ENCODE measurements at places on chromosomes 11 and 22.

DNA sequence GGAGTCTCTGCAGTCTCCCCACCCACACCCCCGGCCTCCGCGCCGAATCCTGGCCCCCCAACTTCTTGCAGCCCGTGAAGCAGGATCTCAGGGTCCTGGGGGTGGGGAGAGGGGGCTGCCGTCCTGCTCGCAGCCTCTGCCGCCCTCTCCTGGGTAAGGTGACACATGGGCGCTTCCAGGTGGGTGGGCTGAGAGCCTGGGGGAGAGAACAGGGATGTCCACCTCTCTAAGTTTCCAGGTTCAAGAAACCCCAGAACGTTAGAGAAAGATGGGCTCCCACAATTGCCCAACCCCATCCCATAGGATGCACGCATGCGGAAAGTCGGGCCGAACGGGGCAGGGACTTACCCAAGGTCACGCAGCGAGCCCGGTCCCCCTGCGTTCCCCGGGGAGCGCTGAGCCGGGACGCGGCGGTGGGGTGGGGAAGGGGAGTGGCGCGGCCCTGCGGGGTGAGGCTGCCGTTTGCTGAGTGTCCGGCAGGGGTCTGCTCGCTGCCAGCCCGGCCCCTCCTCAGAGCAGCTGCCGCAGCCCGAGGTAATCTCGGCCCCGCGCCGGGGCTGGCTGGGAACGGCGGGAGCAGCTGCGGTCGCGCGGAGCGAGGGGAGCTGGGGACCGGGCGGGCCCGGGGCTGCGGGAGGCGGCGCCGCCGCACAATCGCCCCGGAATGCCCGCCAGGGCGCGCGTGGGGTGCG lies 705 bp upstream of the CAPN1 start:
- peak; percentile 52 for DNase-seq

GRCh38 chr22:44316393-44317122 lies 3.8 kb upstream of the SHISAL1 start:
- no peak for DNase-seq

DNA sequence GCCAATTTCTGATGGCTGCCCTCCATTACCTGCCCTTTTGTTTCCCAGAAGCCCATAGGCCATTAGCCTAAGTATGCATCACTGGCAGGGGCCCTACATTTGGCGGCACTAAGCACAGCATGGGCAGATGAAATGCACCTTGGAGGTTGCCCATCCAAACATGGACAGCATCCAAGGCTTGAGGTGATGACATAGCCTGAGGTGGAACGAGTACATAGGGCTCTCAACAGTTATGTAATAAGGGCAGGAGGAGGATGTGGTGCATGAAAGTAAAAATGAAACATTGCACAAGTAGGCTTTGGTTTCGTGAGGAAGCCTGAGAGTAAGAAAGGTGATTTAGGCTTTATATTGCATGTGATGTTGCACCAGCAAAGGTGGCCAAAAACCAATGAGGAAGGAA lies 148.1 kb downstream of the FAM76B start:
- no peak for DNase-seq

- DNase-seq: peak; percentile 14
Observed at GRCh38 chr22:37746366-37747079, 49.7 kb downstream of the TRIOBP start.

DNA sequence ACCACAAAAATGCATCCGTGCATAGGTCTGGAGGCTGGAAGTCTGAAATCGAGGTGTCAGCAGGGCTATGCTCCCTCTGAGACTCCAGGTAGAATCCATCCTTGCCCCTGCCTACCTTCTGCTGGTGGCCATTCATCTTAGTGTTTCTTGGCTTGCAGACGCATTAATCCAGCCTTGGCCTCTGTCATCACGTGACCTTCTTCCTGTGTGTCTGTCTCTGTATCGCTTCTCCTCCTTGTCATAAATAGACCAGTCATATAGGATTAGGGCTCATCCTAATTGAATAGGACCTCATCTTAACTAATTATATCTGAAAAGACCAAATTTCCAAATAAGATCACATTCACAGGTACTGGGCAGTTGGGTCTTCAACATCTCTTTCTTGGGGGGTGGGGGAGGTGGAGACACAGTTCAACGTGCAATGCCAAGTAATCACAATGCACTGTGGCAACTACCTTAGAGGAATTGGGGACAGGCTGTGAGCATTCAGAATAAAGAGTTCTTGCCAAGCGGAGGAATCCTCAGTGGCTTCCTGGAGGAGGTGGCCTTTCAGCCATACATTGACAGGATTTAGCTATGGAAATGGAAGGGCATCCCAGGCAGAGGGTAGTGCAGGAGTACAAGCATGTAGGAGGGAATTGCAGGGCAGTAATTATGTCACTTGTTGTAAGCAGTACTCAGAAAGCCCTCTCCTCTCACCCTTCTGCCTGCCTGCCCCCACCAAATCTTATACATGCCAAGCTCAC lies 96.2 kb upstream of the SYT13 start:
- DNase-seq: no peak

GRCh38 chr22:33699176-33699575 lies 221.1 kb downstream of the LARGE1 start:
- no peak for DNase-seq

GRCh38 chr11:59615120-59615636 lies 396 bp downstream of the OSBP start:
- peak; percentile 61 for DNase-seq

- no peak for DNase-seq
Observed at GRCh38 chr22:49229483-49230193, 598.0 kb downstream of the BRD1 start.

GRCh38 chr22:43827926-43828724 lies 16.0 kb upstream of the EFCAB6 start:
- no peak for DNase-seq

DNA sequence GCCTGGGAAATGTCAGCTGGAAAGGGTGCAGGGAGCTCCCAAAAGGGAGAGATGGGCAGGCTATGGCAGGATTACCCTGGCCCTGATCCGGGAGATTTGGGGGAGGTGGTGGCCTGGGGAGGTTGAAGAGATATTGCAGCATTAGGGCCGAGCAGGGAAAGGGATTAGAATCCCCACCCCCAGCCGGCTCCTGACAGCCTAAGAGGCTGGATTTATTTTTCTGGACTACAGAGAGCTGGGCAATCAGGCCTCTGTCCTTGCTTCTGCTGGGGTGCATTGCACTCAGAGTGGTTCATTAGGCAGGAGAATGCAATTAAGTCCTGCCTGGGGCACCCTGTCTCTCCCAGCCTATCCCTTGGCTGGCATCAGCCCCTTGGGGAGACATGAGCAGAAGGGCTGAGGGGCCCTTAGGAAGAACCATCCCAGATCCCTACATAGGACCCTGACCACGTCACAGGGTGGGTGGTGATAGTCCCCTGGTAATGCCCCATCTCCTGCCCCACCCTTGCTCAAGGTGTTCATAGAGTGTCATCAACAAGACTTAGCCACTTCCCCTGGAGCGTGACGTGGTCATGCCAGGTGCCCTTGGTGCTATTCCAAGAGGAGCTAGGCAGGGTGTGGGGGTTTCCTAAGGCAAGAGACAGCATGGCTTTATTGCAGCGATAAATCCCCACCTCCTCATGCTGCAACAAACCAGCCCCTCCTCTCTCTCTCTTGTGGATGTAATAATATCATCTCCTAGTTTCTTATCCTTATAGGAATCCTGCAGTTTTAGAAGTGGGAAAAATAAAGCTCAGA lies 38.4 kb upstream of the KLHL35 start:
- DNase-seq: no peak

DNA sequence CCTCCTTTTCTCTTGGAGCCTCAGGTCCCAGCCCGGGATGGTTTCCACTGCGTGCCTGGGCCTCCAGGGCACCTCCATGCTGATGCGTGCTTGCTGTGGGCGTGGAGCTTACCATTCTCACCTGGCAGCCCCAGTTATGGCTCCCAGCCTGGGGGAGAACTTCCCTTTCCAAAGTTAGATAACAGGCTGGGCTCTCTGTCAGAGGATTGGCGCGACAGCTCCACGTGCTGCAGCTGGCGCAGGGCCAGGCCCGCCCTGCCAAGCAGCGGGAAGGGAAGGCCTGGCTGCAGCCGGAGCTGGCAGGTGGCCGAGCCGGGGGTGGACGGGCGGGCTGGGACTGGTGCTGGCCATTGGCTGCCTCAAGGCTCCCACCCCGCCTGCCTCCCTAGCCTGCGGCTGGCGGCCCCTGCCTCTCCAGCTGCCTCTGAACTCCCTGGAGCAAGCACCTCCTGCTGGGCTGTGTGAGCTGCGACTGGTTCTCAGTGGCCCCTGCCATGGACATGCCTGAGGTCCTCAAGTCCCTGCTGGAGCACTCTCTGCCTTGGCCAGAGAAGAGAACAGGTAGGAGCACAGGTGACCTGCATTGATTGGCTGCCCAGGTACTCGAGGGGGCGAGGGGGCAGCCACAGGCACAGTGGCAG lies 14.6 kb upstream of the TEF start:
- no peak for DNase-seq

- no peak for DNase-seq
Observed at GRCh38 chr11:85784480-85785265, 26.3 kb downstream of the SYTL2 start.

- peak; percentile 21 for DNase-seq
Observed at GRCh38 chr11:83157594-83158356, 844 bp downstream of the PCF11 start.

DNA sequence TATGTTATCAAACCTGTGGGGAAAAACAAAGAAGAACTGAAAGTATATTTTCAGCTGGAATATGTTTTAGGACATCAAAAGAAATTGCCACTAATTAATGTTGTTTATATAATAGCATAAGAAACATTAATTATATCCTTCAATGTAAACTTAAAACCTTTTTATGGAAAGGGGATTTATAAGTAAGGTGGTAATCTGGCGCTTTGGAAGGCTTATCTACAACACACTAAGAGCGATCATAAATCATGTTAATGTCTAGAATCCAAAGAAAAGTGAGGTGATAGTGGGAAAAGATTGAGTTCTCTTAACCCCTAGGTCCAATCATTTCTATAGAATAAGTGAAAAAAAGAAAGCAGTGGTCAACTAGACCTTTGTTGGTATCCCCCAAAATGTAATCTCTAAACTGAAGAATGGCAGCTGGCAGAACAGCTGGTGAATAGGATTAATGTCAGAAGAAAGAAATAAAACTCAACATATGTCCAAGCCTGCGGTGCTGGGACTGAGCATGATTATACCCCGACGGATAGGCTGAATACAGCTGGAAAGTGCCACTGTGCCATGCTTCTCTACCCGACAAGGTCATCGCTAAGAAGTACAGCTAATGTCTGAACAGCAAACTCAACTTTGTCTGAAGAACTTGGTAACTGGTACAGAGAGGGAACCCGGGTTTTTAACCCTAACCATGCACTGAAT lies 64.0 kb downstream of the SOX6 start:
- no peak for DNase-seq

GRCh38 chr22:32574958-32575910 lies 100.6 kb downstream of the FBXO7 start:
- no peak for DNase-seq

DNA sequence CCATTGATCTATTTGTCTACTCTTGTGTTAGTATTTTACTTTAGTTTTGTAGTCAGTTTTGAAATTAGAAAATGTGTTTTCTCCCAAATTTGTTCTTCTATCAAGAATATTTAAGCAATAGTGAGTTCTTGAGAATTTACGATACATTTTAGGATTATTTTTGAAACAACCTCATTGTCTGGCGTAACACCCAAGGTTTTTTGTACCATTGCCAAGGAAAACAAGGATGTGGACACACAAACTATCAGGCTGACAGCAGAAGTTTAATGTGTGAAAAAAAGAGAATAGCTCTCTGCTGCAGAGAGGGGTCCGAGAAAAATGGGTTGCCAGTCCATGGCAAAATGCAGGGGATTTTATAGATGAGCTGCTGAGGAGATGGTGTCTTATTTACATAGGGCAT lies 865.1 kb upstream of the CNTN5 start:
- no peak for DNase-seq

DNA sequence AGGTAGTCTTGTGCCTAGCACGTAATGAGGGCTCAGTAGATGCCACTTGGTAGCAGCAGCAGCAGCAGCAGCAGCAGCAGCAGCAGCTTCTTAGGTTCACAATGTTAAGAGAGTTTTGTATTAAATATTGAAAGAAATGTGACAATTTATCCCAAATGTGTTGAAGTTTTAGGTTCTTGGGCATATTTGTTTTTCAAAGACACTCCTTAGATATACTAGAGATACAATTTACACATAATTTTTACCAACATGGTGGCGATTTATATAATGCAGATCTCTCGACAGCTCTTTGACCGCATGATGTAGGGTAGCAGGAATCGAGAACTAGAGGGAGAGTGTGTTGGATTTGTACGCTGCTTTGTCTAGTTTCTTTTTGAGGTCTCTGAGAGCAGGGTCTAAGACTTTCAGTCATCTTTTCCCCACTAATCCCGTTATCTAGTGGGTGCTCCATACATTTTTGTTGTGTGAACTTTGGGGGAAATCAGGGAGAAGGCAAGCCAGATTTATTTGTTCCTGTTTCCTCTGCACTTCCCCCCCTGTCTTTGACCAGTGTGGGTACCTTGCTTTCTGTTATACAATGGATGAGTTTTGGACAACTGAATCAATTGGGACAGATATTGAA lies 1.4 kb downstream of the FDX1 start:
- no peak for DNase-seq

DNA sequence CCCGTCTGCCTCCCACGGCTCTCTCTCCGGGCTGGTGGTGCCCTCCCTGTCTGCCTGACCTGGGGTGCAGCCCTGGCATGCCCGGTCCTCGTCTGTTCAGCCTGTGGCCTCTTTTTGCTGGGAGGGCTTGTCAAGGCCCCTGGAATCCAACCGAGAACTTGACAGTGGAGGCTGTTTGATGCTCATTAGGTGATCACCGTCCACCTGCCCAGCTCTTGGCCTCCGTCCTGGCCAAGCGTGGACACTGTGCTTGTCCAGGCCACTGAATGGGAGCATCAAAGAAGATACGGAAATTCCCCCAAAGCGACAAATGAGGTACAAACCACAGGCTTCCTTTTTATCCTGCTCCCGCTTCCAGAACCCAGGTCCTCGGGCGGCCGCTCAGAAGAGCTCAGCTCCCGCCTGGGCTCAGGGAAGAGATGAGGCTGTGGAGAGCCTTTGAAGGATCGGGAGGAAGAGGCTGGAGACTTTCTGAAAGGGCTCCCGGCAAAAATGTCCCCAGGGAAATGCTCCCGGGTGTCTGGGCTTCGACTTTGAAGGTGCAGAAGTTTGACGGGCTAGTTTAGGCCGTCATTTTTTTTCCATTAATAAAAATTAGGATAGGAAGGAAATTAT lies 1273.9 kb downstream of the BRD1 start:
- DNase-seq: no peak

GRCh38 chr22:36659762-36660509 lies 43.6 kb downstream of the CACNG2 start:
- DNase-seq: no peak

DNA sequence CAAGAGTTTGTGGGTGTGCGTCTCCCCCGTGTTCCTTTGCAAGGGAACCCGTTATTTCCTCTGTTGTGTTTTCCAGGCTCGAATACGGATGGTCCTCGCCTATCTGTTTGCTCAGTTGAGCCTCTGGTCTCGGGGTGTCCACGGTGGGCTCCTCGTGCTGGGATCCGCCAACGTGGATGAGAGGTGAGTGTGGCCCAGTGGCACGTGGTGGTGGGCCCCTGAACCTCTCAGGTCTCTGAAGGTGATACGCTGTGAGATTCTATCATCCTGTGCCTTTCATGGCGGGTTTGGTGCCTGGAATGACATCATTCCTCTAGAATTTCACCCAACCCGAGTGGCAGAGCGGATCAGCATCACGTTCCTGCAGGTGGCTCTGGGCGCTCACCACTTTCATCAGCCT lies 32.5 kb downstream of the NADSYN1 start:
- DNase-seq: no peak

GRCh38 chr11:122998727-122999366 lies 17.2 kb upstream of the BSX start:
- DNase-seq: no peak

- DNase-seq: no peak
Observed at GRCh38 chr22:44382116-44383038, 69.6 kb upstream of the SHISAL1 start.

- DNase-seq: no peak
Observed at GRCh38 chr11:26782220-26782965, 60.5 kb upstream of the SLC5A12 start.
